DMS153 (cell line): ENCODE measurements at places on chromosomes 6 and 20.

- DNase-seq, result no peak
Observed at GRCh38 chr20:38084425-38084951, 50.9 kb downstream of the RPRD1B start.

DNA sequence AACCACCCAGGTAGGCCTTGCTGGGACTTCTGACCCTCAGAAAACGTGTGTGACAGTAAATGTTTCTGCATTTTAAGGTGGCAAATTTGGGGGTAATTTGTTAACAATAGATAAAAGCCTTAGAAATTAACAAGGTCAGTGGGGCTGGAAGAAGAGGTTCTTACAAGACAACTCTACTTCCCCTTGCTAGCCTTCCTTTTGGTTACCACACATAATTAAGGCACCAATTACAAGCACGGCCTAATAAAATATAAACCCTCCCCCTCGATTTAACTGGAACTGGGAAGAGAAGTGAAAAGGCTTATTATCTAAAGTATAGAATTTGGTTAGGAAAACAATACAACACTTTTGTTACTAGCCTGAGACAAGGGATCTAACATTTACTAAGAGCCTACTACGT lies 38.8 kb downstream of the ELOVL5 start:
- DNase-seq, result no peak

DNA sequence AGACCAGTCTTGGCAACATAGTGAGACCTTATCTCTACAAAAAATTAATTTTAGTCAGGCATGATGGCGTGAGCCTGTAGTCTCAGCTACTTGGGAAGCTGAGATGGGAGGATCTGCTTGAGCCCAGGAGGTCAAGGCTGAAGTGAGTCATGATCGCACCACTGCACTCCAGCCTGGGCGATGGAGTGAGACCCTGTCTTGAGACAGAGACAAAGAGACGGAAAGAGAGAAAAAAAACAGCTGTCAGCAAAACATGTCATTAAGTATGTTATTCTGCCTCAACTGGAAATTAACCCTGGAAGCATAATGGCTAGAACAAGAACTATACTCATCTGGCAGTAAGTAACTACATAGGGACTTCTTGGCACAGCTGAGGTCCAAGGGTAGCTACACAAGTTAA lies 7.2 kb downstream of the MMS22L start:
- no peak for DNase-seq

DNA sequence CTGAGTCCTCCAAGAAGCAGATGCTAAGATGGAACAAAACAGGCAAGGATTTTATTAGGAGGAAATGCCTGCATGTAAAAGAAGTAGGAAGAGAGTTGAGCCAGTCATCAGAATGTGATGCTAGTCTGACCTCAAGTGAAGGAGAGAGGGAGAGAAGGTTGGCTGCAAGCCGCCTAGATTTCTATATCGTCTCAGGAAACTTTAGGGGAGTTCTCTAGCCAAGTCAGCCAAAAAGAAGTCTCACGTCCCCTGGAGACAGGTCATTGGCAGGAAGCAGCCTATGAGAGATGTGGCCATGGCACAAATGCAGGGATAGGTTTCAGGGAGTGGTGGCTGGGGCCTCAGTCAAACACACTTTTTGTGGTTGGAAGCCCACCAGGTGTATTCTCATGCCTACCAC lies 378.0 kb downstream of the CD109 start:
- no peak for DNase-seq

GRCh38 chr20:62297449-62298227 lies 5.2 kb upstream of the ADRM1 start:
- no peak for DNase-seq

DNA sequence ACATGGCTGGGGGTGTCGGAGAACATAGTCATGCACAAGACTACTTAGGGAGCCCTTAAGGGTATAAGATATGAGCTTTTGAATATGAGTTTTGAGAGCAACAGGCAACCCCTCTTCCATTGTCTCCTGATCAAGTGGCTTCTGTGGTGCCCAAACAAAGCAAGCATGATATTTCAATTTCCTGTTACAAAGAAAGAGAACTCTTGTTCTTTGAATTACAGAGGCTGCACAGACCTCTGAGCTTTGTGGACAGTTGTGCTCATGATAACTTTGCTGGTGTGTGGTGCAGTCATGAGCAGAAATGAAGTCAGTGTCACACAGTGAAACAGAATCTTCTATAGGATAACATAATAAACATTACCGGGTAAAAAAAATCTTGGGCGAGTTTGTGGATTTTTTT lies 66.8 kb upstream of the THEMIS start:
- no peak for DNase-seq

GRCh38 chr20:20837574-20838021 lies 125.2 kb upstream of the RALGAPA2 start:
- peak; percentile 35 for DNase-seq

GRCh38 chr20:35284267-35284991 lies at the start of gene EIF6:
TSS of gene EIF6 (minus strand) at chr20:35284772. CDS start at chr20:35284487, 285 bp downstream.
- peak; percentile 85 for DNase-seq

- peak; percentile 88 for DNase-seq
Observed at GRCh38 chr6:75418233-75418632, 75.4 kb downstream of the FILIP1 start.

DNA sequence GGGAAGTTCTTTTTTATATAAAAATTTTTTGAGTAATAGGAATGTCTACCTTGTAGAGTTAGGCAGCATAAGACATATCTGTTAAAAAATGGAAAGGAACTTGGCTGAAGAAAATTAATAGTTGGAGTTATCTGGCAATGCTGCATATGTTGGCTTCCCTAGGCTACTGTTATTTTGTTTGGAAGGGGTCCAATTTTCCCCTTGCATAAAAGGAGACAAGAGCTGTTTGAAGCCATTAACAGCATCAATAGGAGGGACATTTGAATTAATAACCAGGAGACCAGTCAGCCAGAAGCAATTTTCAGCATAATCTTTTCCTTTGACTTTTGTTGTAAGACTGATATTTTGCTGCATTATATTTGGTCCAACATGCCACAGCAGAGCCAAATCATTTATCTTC lies 80.9 kb upstream of the TAB2 start:
- DNase-seq, result peak; percentile 50
